GM19239 (cell line): ENCODE measurements at places on chromosomes 2 and 18.

DNA sequence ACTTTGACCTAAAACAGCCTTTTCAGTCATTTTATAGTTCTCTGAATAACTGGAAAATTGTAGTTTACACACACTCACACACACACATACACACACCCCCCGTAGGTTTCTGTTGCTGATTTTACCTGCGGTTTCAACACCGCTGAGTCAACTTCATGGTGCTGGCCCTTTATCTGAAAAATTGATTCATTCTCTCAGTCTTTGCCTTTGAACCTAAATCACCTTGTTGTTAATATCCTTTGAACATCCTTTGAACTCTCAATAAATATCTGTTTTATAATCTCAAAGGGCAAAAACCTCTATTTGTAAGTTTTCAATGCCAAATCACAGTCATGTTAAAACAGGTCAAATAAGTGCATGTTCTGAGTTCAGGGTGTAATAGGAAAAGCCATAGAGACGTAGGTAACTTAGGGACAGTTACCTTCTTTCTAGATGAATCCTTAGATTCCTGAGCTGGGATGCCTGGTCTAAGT lies 109.0 kb upstream of the BZW1 start:
- DNase-seq: no peak

GRCh38 chr2:145729993-145730770 lies 1210.3 kb upstream of the ZEB2 start:
- no peak for DNase-seq

GRCh38 chr2:143682436-143683055 lies 553.3 kb downstream of the ARHGAP15 start:
- no peak for DNase-seq

DNA sequence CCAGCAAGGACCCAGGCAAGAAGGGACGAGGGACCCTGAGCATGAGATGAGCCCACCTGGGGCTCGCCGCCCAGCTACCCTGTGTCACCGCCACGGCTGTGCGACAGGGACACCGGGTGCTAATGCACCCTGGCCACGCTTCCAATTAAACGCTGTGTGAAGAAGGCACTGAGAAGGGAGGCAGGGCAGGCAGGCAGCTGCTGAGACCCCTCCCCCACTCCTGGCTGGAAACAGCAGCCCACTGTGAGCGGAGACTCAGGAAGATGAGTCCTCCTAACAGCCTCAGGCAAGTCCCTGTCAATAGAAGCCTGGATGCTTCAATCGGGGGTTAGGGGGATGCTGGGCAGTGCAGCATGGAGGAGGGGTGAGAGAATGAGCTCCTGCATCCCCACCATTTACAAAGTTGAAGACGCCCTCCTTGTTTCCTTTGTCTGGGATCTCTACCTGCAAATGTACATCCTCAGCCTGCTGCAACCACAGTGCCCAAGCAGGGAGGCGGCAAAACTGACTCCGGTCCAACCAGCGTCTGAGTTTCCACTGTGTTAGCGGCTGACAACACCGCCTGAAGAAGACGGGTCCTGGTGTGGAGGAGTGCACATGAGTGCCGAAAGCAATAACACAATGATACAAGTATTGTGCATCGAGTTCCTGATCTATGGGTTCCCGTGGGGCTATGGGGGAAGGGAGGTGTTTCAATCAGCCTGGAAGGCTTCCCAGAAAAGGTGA lies 12.8 kb downstream of the TMEM163 start:
- DNase-seq: no peak

DNA sequence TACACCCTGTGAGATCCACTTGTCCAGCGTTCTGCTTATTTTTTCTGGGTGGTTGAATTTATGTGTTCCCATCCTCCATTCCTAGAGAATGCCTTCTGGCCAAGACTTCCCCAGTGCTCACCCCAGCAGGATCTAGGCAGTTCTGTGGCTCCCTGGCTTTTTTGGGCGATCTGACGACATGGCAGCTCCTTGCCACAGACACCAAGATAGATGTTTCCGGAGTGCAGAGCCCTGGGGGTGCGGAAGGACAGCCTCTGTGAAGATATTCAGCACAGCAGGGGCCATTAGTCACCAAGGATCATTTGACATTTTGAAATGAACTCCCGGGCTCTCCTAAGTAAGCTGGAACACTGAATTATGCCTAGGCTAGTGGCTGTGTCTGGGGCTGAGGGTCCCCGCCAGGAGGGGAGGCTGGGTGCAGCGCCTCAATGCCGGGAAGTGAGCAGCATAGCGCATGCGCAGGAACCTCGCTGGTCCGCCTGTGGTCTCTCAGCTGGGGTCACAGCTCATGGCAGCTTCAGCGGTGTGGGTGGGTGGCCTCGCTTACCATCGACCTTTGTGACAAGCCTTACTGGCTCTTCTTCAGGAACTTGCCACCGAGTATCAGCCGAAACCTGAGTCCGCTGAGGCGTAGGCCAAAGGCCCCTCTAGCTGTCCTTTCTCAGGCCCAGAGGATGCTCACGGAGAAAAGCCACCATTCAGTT lies 60.3 kb downstream of the MEX3C start:
- no peak for DNase-seq

DNA sequence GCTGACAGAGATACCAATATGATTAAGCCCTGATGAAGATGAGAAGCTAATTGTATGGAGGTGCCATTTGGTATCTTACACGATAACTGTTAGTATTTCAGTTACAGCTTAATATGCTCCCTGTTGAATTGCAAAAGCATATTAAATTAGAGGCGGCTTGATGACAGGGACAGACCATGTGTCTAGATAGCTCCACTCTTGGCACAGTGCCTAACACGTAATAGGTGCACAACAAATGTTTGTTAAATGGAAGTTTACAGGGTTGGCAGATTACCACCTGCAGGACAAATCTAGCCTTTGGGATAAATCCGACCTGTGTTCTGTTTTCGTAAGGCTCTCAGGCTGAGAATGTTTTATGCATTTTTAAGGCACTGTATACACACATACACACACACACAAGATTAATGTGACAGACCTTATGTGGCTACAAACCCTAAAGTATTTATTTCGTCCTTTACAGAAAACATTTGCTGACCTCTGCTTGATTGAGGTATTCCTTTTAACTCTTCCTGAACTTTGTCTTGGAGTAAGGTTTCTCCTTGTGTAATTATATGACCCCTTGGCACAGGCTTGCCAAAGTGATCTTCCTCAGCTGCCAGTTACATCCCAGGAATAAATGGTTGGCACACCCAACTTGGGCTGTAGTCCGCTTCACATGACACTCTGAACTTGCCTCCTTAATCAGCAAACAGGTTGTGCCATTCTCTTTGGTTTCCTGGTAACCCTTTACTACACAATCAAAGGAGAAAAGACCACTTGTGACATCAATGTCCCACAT lies 348.9 kb downstream of the HRH4 start:
- no peak for DNase-seq

- DNase-seq: no peak
These were observed 211.6 kb upstream of the MMADHC start for GRCh38 chr2:149799013-149799705.

- DNase-seq: no peak
These were observed 238.3 kb downstream of the PRKCE start for GRCh38 chr2:45889620-45890370.

GRCh38 chr2:14081521-14081920 lies 551.0 kb upstream of the LRATD1 start:
- no peak for DNase-seq

DNA sequence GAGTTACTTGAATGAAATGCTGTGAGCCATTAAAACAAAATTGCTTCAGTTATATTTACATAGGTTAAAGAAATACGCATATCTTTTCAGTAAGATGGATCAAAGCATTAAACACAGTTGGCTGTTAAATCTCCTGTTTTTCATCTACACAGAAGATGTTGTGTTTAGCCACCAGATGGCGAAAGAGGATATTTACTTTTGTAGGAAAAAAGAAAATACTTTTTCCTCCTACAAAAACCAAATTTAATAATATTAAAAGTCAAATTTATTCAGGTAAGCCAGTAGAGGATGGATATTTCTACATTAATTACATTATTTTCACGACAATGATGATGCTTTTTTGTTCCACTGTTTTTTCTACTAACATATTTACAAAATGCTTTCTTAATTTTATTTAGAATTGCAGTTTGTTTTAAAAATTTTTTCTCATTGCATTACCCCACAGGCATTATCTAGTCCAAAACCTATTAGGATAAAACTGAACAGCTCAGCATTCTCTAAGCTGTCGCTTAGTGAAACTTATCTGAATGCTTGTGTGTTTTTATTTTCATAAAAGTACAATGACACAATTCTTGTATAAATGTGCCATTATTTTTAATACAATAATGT lies 173.7 kb downstream of the ASXL3 start:
- no peak for DNase-seq

DNA sequence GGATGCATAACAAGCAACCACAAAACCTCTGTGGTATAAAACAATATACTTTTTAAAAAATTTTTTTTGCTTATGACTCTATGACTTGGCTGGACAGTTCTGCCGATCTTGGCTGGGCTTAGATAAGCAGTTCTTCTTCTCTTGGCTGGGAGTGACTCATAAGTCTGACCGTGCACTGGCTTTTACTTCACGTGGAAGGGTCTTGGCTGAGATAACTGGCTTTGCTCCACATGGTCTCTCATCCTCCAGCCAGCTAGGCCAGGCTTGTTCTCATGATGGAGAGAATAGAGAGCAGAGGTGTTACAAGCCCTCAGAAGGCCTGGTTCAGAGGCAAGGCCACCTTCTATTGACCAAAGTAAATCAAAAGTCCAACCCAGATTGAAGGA lies 178.9 kb upstream of the SERPINE2 start:
- DNase-seq: no peak

GRCh38 chr2:85773692-85774091 lies 19.9 kb downstream of the ATOH8 start:
- no peak for DNase-seq

DNA sequence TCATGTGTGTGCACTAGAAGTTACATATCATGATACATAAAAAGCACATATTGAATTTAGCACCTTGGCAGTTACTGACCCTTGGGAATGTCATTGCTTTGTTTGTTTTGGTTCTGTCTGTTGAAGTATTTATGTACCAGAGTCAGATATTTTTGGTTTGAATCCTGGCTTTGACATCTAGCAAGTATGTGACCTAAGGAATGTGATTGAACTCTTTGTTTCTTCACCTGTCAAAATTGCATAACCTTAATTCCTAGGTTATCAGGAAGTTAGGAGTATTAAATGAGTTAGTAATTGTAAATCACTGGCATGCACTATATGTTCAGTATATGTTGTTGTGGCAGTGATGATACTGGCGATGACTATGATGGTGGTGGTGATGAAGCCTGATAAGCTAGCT lies 1003.5 kb upstream of the NRXN1 start:
- DNase-seq: no peak

- no peak for DNase-seq
These were observed 198.7 kb upstream of the DTNA start for GRCh38 chr18:34511435-34511834.
